ENCODE measurements at places on chromosomes 13 and 19. TPM values are rescaled to one million over a fixed set of nuclear protein-coding genes. Genes with fewer than 3 reads are reported as not detected.

GRCh38 chr13:46666727-46667456 lies 113.9 kb downstream of the LRCH1 start:
- peak; percentile 44 for DNase-seq

DNA sequence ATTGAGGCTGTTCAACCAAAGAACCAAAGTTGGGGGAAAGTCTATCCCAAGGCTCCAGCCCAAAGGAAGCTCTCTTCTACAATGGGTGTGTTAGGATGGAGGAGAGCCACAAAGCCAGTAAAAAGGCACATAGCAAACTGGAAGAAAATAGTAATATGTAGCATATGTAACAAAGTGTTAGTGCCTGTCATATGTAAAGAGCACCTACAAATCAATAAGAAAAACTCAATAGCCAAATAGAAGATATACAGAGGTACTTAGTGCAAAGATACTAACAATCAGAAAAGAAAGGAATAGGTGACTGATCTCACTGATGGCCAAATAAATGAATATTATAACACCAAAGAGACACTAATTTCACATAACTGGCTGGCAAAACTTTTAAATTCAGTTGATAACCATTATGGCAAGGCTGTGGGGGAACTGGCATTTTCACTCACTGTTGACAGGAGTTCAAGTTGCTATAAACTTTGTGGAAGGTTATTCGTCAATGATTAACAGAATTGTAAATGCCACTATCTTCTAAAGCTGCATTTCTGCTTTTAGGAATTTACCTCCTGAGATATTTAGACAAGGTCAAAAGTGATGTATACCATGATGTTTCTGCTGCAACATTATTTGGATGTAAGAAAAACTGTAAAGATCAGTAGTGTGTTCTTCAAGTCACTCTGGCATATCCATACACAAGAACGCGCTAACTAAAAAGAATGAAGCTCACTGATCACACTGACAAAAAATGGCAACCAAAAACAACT lies 110.8 kb downstream of the GNG7 start:
- no peak for DNase-seq

- no peak for DNase-seq
Observed at GRCh38 chr13:102280366-102280765, 121.5 kb downstream of the FGF14 start.

DNA sequence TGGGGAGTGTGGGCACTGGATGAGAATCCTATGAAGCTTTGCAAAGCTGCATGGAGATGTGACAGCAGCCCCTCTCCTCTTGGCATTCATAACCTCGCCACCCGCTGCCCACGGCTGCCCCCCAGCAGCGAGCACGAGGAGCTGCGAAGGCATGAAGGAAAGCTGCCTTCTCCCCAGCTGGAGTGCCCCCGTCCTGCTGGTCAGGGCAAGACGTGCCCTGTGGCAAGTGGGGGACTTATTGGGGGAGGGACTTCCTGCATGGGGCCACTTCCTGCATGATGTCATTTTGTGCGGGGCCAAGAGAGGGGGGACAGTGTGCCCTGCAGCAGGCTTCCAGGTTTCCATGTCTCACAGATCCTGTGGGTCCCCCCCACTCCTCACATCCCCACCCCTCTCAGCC lies 85.9 kb downstream of the TSHZ3 start:
- no peak for DNase-seq

- no peak for DNase-seq
Observed at GRCh38 chr13:50999641-51000040, 90.0 kb downstream of the RNASEH2B start.

- no peak for DNase-seq
Observed at GRCh38 chr13:77800219-77800618, 102.7 kb downstream of the SLAIN1 start.

- no peak for DNase-seq
Observed at GRCh38 chr13:65727070-65727469, 1503.1 kb downstream of the PCDH9 start.

GRCh38 chr13:89458456-89458855 lies 1787.3 kb downstream of the SLITRK5 start:
- DNase-seq, result no peak

DNA sequence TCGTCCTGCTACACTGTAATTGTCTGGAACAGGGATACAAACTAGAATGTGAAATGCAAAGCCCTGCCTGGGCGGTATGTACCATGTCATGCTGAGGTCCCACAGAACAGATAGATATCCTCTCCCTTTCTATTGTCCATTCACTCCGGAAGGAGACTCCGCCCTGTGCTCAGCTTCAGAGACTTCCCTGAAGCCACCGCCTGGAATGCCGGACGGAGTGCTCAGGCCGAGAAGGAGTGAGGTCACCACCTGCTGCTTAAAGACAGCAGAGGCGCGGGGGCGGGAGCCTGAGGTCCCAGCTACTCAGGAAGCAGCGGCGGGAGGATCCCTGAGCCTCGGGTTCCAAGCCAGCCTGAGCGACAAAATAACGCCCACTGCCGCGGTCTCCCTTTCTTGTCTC lies 890 bp upstream of the ZNF611 start:
- no peak for DNase-seq

GRCh38 chr13:21595546-21595822 lies 8.5 kb downstream of the MICU2 start:
- no peak for DNase-seq

GRCh38 chr13:21673789-21674489 lies 3.1 kb downstream of the FGF9 start:
- DNase-seq, result peak; percentile 68

DNA sequence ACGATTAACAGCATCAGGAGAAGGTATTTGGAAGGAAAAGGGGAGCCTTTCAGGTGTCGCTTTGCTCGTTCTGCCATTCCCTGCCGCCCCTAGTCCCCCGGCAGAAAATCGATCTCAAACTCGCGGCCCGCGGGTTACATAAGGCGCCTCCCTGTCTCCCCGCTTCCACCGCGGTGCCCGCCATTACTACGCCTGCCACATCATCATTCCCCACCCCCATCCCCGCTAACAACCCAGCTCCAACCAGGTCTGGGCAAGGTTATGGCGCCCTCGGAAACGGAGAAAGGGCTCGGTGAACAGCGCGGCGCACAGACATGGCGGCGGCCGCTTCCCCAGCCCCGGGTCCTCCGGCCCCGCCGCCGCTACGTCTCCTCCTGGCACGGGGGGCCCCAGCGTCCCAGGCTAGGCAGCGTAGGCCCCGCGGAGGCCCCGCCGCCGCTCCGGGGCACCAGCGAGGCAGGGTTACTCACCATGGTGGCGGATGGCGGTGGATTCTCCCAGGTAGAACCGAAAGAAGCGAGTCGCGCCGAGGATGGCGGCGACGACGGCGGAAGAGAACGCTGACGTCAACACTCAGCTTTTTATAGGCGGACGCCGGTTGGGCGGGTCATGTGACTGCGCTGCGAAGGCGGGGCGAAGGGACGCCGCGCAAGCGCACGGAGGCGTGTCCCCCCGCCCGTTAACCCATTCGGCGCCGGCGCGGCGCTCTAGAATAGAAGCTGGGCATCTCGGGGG lies at the start of gene EEF2:
Gene EEF2, minus strand, starts transcription at position 556 of the 735 bp plus-strand sequence. Its CDS starts 83 bp downstream, at position 473.
- DNase-seq, result peak; percentile 97

The BRCA2 gene
- 3.6 TPM for total RNA-seq

The SIGLEC7 gene
- 56.0 TPM for total RNA-seq

All from natural killer cell (primary cell).